Right forelimb (tissue), 1 donor: ENCODE measurements at places on chromosomes 5 and 9.

GRCh38 chr5:116883875-116884274, 309.3 kb upstream of the SEMA6A start:
- no peak for DNase-seq

- DNase-seq, result peak; percentile 71
Observed at GRCh38 chr5:120463991-120464626, at the start of gene PRR16. Gene PRR16 (plus strand): TSS chr5:120464300.

DNA sequence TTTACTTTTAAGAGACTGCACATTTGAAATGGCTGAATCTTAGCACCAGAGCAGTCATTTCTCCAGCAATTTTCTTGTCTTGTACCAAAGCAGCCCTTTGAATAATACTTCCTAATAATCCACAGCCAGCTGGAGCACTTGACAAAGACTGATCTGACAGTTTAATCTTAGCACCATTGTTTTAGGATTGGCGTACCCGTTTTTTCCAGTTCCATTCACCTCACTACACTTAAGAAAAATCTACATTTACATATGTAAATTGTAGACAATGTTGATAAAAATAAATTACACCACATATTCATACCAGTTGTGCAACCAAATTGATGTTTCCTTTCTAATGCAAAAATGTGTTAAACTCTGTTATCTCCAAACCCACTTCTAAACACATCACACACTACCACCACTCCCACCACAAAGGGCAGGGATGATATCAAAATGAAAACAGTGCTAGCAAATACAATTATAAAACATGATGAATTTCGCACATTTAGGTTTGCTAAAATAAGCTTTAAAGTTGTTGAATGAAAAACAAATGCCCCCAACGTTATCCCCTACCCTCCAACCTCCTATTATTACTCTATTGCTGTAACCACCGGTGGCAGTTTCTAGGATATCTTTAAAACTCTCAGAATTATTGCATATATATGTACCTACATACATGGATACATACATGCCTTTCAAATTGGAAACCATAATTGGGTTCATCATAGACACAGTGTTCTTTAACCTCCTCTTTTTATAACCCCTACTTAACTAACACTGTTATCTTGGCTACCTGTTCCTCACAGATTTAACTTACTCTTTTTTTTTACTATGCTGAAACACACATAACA, 21.5 kb downstream of the SERINC5 start:
- no peak for DNase-seq

DNA sequence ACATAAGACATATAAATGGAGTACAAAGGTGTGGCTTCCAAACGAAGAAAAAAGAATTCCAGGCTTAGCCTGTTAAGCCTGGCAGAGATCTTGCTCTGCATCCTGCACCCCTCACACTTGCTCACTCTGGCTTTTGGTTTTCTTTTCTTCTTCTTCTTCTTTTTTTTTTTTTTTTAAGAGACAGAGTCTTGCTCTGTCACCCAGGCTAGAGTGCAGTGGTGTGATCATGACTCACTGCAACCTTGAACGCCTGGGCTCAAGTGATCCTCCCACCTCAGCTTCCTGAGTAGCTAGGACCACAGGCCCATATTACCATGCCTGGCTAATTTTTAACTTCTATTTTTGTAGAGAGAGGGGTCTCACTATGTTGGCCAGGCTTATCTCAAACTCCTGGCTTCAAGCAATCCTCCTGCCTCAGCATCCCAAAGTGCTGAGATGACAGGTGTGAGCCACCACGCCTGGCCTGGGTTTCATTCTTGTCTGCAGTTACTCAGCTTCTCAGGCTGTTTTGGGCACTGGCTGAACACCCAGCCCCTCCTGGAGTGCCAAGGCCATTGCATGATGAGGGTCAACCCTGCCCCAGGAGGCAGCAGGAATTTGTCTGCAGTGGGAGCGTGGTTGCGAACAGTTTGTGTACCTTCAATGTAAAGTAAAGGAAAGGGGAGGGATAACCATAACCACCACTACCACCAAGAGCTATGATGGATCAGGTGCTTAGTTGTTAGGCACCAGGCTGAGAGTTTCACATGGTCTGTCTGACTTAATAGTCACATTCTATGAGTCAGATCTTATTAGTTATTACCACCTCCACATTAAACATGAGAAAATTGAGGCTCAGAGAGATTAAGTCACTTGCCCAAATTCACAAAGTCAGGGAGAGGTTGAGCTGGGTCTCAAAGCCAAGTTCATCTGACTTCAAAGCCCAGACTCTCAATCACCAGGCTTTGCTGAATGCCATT, 219.2 kb upstream of the PANK3 start:
- no peak for DNase-seq

DNA sequence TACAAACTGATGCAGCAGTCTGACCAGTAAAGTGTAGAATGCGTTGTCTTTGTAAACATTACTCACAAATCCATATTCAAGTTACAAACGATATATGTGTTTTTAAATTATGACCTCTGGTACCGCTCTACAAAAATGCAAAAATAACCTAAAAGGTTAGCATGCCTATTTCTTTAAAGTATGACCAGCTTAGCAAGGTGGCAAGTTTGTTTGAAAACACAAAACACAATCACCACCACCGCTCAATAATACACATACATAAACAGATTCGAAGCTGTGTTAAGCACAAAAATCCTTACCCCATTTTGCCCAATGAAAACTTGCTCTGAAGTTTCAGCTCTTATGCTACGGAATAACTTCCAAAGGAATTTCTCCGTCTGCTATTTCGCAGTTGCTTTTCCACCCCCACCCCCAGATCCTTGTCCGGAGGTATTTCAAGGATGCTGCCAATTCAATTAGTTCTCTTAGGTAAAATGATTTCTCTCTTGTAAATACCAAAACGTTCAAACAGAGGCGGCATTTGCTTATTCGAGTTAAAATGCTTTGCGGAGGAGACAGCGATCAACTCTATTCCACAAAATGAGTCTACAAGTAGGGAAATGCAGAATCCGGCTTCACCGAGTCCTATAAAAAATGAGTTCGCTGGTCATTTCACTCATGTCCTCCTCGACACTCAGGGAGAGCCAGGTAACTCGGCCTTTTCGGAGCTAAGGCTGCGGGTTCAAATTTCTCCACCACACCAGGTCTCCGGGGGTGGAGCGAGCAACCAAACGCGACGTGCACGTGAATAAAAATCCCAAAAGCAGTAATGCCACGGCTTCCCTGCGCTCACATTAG, 1.2 kb downstream of the HOMER1 start:
- DNase-seq, result peak; percentile 62

- DNase-seq, result no peak
Observed at GRCh38 chr5:113203916-113204315, 227.3 kb downstream of the DCP2 start.

GRCh38 chr9:20611691-20612287, 10.5 kb downstream of the MLLT3 start:
- DNase-seq, result no peak
